ENCODE measurements at places on chromosomes 5 and 9.
A peak's percentile ranks its signal among the peaks of the same experiment; 100 is the strongest.

GRCh38 chr5:33601881-33602280 lies 161.1 kb downstream of the TARS1 start:
- no peak for DNase-seq

DNA sequence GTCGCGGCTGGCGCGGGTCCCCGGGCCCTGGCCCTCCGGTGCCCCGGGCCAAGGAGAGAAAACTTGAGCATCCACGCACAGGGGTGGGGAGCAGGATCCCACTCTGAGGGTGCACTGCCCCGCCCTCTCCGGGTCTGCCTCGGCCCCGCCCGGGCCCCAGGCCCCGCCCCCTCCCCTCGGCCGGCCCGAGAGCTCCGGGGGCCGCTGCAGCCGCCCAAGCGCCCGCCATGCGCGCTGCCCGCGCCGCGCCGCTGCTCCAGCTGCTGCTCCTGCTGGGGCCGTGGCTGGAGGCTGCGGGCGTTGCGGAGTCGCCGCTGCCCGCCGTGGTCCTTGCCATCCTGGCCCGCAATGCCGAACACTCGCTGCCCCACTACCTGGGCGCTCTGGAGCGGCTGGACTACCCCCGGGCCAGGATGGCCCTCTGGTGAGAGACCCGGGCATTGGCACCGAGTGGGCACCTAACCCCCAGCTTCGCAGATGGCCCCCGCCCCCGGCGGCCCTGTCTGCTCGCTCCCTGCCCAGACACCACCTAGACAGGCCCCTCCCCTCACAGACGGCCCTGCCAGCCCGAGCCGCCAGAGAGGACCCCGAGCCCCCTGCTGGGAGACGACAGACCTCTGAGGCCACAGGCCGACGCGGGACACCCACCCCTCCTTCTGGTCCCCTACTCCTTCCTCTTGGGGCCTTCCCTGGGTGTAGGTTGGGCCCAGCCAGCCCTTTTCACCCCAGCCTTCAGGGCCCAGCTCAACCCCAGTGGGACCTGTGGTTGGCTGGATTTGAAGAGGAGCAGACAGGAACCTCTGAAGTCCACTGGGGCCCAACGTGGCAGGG lies at the start of gene CERCAM:
Gene CERCAM, plus strand, starts transcription at position 207 of the 831 bp plus-strand sequence. Its CDS starts 21 bp downstream, at position 228.
- peak; percentile 65 for DNase-seq

- DNase-seq: no peak
Observed at GRCh38 chr9:87557996-87558395, 60.3 kb downstream of the DAPK1 start.

GRCh38 chr9:120482424-120483186 lies 97.4 kb downstream of the CDK5RAP2 start:
- no peak for DNase-seq

DNA sequence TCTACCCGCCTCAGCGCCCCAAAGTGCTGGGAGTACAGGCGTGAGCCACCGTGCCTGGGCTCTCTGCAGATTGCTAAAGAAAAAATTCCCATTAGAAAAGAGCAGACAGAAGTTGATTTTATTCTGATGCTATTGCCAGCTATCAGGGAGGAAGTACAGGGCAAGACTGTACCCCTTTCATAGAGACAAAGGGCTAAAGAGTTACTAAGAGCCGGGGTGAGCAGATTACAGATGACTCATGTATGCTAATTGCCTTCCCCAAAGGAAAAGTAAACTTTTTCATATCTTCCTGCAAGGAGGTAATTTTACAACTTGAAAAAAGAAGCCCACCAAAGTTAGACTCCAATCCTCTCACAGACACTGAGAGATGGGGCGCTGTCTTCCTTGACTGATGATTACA lies 42.3 kb upstream of the MCTP1 start:
- DNase-seq: no peak

DNA sequence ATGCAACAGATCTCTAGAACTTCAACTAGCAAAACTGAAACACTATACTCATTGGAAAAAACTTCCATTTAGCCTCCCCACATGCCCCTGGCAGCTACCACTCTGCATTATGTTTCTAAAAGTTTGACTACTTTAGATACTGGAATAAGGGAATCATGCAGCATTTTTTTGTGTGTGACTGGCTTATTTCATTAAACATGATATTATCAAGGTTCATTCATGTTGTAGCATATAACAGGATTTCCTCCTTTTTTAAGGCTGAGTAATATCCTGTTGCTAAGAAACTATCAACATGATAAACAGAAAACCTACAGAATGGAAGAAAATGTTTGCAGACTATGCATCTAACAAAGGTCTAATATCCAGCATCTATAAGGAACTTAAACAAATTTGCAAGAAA lies 597.9 kb downstream of the DMRTA1 start:
- DNase-seq: no peak

DNA sequence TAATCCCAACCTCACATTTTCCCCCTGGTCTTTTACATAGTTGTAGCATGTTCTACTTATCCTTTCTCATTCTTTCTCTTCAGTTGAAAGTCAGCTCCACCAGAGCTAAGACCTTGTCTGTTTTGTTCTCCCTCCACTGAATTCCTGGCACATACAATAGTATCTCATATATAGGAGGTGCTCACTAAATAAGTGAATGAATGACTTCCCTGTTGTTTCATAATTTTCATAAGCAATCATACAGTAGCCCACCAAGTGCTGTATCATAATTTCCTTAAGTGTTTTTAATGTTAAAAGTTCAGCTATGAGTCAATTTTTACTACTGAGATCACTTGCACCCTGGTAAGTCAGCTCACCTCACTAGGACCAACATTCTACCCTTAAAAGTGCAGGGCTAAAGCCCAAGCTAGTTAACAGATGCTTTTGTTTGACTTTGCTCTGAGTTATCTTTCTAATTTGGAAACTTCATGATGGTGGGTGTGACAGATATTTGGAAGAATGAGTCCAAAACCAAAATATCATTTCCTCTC lies 27.6 kb downstream of the TMEM245 start:
- DNase-seq: no peak

- DNase-seq: no peak
Observed at GRCh38 chr5:60447488-60447920, 252.5 kb downstream of the DEPDC1B start.

DNA sequence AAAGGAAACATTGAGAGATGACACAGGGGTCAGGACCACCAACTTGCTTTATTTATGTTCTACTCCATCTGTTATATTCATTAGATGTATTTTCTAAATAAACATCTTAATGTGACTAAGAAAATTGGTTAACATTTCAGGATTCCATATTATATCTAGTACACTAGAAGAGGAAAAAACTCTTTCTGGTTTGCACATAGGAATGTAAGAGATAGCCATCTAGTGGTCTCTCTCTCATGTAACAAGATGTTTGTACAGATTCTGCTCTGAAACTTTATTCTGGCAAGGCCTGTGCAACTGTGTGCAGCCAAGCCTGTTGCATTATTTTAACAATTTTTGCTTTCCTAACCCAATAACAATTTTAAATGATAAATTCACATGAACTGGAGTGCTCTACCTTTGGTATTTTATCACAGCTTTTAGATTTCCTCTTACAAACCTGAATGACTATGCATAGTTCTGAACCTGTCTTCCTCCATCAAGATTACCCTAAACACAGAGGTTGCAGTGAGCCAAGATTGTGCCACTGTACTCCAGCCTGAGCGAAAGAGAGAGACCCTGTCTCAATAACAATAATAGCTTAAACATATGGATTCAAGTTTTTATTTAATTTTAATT lies 148.2 kb downstream of the GIN1 start:
- DNase-seq: no peak

DNA sequence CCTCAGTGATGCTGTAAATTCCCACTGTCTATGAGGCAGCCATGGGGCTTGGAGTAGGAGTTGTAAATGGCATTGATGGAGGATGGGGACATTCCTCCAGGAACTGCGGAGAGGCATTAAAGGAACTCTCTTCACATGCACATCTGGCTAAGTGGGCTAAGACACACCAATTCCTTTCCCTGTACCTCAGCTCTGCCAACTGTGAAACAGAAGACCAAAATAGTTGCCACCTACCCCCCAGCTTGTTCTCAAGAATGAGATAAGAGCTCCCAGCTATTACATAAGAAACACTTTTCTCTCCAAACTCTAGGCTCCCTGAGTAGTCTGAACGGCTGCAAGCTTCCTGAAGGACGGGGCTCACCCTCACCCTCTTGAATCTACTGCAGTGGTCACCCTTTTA lies 144.6 kb upstream of the SLC30A5 start:
- no peak for DNase-seq

DNA sequence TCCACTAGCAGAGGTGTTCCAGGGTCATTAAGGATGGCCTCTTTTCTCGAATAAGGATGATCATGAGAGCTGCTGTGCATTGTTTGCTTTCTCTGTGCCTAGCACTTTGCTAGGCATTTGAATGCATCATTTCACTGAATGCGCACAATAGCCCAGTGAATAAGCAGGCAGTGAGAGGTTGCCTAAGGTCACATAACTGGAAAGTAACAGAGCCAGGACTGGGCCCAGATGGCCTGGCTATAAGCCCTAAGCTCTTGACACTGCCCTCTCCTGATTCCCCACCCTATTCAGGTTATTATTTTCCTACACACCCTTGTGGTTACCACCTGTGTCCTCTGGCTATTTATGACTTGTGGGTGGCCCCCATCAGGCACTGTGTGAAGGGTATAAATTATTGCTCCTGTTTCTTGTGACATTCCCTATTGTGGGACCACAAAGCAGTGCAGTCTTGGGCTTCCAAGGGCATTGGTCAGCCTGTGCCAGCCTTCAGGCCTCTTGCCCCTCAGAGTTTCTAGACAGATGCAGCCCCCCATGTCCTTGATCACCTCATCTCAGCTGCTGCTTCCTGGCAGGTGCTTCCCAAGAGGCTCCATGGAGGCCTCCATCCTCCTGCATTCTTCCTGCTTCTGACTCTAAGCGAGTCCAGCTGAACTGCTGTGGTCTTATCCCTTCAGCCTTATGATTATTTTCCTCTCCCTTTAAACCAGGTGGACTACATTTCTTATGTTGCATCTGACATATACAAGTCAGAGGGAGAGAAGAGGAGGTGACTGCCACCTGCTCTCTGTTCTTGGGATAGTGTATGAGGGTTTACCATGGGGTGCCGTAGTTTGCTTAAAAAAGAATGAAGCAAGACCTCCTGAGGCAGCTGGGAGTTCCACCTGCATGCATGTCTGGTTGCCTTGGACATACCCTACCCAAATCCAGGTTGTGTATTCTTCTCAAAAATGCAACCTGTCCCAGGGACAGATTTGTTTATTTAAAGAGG lies 47.6 kb downstream of the ANGPTL2 start:
- no peak for DNase-seq

DNA sequence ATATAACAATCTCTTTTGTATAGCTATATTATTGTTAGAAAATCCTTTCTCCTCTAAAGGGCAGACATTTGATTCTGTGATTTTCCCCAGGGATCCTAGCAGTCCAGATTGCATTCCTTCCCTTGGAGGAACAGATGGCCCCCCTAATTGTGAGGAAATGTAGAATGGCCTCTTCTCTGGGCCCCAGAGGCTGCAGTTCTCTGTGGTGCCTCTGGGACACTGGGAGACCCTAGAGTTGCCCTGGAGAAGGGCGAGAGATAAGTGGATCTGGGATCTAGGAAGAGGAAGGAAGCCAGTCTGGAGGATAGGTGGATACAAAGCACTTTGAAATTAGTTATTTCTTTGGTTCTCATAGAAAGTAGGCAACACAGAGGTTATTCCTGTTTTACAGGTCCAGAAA lies 1.9 kb upstream of the HINT2 start:
- peak; percentile 39 for DNase-seq

DNA sequence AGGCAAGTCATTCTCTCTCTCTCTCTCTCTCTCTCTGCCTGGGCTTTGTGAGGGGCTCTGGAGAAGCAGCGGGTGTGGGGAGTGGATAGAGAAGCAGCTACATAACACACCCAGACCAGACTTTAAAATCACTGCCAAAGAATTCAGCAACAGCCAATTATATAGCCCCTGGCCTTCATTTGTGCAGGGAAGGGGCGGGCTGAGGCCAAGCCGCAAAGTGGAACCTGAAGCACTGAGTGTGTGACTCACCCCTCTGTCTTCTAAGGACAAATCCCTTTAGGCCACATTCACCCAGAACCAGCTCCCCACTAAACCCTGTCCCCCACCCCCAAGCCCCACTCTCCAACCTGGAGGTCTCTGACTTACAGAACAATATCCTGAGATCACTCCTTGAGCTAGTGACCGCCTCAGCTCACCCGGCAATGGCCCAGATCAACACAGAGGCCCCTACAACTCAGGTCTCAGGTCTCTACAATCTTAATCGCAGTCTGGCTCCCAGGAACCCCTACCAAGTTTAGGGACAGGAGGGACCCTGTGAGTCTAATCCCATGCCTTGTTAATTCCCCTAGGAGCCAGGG lies 6.0 kb downstream of the B4GALT1 start:
- DNase-seq: no peak

DNA sequence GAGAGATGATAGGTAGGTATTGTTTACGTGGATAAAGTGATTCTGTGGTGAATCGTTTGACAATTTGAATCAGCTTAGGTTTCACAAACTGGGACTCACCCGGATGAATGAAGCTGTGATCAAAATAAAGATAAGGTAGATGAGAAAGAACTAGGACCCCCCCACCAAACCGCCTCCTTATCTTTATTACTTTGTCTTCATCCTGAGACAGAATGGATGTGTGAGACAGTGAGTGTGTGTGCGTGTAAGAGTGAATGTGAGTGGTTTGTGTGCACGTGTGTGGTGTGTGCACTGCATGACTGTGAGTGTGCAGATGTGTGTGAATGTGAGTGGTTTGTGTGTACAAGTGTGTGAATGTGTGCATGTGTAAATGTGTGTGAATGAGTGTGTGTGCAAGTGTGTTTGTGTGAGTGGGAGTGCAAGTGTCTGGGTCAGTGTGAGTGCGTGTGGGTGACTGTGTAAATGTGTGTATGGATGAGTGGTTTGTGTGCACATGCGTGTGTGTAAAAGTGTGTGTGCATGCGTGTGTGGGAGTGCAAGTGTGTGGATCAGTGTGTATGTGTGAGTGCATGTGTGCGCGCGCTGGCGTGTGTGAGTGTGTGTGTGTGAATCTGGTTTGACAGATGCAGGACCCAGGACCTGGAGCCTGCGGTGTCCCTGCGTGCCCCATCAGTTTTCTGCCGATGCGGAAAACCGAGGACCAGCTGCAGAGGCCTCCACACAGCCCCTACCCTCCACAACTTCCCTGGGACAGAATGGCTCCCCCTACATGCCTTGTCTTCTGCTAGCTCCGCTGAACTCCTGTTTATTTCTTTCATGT lies 11.4 kb upstream of the ENG start:
- DNase-seq: no peak

- no peak for DNase-seq
Observed at GRCh38 chr9:100303747-100304146, 49.0 kb downstream of the TEX10 start.
